ENCODE measurements at places on chromosomes 12 and 14.

DNA sequence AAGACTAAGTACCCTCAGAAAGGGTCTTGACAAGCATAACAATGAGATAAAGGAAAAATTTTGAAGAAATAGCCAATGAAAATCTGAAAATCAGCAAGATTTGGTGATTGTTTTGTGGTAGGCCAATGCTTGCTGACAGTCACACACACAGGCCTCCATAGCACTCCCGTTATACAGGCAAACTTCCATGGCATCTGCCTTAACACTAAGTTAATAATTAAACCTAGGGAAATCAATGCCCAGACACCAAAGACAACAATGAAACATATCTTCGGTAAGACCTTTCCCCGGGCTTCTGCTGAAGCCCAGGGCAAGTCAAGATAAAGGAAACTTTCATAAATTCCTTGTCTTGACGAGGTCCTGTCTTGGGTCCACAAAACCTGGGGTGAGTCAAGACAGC is 18.6 kb upstream of the RERGL start:
- DNase-seq, result no peak

GRCh38 chr12:96774496-96775256 is 132.4 kb upstream of the NEDD1 start:
- DNase-seq, result peak; percentile 75

DNA sequence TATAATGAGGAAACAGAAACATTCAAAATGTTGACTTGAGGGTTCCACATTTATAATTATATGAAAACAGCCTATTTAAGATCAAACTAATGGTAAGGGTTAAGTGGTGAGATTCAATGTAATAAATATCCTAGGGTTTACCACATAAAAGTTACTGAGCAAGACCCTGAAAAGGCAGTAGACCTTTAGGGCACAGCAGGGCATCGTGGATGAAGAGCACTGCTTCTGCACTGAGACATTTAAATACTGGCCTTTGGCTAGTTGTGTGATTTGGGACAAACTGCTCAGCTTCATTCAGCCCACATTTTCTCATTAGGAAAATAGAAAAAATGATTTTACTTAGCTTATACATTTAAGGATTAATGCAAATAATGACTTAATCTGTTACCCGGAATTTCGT is 42.0 kb downstream of the CNTN1 start:
- no peak for DNase-seq

DNA sequence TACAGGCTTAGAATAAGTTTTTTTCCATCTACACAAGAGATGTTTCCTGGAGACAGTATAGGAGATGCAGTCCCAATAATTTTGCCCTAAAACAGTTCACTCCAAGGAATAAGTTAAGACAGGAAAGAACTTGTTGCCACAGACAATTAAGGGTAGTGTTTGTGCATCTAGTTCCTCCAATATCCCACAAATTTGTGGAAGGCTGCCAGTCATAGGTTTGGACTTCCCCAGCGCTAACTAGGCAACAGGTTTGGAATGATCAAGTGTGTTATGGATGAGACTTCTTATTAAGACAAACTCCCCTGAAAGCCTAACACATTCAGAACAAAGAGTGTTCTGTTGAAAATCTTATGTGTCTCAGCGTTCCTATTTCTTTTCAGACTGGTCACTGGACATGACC is 611.0 kb downstream of the CCER1 start:
- no peak for DNase-seq

GRCh38 chr12:132827763-132828703 is 636 bp downstream of the GOLGA3 start:
- DNase-seq, result peak; percentile 46

DNA sequence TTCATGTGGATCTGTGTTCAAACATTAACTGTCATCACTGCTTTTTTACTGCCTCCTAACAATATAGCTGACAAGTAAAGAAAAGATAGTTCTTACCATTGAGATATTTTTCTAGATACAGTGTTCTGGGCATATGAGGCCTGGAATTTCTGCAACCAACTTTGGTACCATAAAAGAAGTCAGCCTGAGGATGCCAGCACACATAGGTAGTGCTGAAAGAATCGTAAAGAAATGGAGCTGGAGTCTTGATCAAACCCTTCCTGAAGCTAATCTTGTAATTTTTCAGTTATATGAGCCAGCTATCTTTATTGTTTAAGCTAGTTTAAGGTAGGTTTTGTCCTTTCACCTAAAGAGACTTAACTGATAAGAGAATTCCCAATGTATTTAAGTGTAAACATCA is 11.3 kb downstream of the ERG28 start:
- DNase-seq, result no peak

GRCh38 chr12:26150736-26151450 is 26.1 kb upstream of the BHLHE41 start:
- no peak for DNase-seq

DNA sequence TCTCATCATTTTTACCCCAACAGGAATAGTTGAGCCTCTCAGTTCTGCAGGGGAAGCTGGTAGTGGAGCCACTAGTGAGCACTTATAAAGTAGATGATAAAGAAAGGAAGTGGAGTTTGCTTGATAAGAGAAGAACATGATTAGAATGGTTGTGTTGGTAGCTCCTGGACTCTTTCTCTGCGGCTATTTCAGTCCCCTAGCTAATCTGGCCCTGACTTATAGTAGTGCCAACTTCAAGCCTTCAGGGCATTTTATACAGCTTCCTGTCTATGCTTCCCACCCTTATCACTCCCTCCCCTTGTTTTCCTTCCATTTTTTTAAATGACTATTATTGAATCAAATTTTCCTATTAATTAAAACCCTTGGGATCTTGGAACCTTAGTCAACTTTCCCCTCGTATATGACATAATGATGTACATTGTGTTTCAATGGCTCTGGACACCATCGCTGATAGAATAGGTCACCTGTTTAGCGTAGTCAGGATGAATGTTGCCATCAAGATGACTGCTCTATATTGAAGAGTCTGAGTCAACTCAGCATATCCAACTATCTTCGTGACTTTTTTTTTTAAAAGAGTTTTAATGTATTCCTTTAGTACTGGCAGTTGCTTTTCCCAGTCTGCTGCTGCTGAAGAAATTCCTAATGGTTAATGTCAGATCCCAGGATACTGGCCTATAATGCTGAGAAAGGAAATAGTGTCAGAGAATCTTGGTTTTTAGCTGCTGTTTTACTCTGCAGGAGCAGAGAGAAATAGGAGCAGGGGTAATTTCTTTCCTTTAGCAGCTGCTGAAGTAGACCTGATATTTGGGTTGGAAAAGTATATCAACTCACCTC is 16.2 kb upstream of the PCNX1 start:
- no peak for DNase-seq

GRCh38 chr12:68912916-68913315 is 20.1 kb downstream of the CPM start:
- peak; percentile 11 for DNase-seq

DNA sequence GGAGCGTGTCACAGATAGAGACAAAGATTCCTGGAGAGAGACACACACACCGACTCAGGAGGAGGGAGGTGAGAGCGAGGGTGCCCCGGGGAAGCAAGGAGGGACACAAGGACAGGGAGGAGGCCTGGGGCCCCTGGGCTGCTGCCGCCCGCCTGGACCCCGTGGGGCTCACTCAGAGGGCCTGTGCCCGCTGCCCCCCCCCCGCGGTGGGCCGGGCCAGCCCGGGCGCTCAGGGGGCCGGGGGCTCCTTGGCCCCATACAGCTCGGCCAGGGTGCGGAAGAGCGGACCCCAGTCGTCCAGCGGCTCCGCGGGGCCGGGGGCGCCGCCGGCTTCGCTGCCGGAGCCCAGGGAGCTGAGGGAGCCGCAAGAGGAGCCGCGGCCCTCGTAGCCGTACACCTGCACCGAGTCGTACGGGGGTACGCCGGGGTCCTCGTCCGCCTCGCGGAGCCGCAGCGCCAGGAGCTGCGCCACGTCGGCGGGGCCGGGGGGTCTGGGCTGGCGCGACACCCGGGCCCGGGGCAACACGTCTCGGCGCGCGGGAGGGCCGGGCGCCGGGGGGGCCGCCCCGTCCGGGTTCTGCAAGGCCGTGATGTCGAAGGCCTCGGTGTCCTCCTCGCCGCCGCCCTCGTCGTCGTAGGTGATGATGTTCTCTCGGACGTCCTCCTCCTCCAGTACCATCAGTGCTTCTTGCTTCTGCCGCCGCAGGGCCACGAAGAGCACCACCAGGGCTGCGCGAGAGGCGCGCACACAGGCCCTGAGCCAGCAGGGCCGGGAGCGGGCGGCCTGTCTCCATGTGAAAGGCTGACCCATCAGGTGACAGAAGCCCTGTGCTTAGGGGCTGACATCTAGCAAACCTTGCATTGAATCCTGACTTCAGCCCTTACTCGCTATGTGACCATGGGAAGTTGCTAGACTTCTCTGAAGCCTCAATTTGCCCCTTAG is 6.0 kb downstream of the PSMB11 start:
- DNase-seq, result no peak
